ENCODE measurements at places on chromosomes 7 and 10.

GRCh38 chr10:69107176-69107490 is 16.8 kb upstream of the VPS26A start:
- DNase-seq = no peak

- no peak for DNase-seq
These were observed 109.8 kb upstream of the NOBOX start for GRCh38 chr7:144513334-144513733.

DNA sequence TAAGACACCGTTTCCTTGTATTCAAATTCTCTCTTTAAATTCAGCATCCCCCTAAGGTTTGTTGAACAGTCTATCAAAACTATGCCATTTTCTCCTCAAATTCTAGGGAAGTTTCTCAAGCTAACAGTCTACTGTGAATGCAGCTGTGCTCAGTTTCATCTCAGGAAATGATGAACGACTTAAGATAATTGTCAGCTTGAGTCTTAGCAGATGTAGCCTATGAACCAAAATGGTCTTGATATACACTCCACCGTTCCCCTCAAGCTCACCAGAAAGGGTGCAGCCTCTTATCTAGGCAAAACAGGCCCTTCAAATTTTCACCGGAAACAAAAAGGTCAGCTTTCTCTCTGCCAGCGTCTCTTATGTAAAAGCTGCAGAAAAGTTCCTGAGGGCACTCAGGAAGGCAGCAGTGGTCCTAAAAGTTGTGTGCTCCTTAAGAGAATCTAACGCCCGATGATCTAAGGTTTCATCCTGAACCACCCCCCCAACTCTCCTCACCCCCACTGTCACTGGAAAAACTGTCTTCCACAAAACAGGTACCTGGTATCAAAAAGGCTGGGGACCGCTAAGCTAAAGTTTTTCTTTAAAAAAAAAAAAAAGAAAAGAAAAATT is 2.1 kb downstream of the DNAJC9 start:
- DNase-seq = no peak

GRCh38 chr10:125599194-125599593 is 83.8 kb downstream of the TEX36 start:
- DNase-seq = no peak

GRCh38 chr7:69878015-69878414 is 279.7 kb downstream of the AUTS2 start:
- DNase-seq = no peak

GRCh38 chr10:113063043-113063967 is 113.3 kb downstream of the TCF7L2 start:
- no peak for DNase-seq

GRCh38 chr7:38753347-38753746 is 122.2 kb upstream of the AMPH start:
- DNase-seq = no peak

DNA sequence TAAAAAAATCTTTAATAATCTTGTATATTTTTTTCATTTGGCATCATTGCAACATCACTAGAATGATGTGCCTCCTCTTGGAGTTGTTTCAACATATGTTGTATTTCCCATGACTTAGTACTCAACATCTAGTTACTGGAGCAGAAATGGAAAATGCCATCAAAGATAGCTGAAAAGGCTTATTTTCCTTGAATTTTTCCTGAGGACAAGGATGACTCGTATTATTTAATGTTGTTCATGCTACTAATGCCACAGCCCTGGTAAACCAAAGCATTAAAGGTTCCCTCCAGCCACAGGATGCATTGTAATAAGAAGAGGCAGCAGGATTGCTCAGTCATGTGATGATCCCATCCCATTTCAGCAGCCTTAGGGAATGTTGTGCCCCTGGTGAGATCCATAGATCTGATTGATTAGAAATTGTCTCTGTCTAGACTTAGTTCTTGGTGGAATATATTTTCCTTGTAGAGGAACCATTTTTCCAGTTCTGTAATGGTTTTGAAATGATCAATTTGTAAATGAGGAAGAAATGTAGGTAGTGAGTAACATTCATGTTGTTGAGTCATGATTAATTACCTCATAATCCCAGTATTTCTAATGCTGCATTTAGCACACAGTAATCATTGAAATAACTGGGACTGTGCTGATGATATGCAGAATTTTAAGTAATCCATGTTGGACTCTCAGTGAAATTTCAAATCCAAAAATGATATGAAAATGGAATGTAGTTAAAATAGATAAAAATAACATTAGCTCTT is 91.3 kb upstream of the SMIM30 start:
- no peak for DNase-seq

GRCh38 chr7:121544726-121545125 is 148.6 kb upstream of the FAM3C start:
- DNase-seq = peak; percentile 29

DNA sequence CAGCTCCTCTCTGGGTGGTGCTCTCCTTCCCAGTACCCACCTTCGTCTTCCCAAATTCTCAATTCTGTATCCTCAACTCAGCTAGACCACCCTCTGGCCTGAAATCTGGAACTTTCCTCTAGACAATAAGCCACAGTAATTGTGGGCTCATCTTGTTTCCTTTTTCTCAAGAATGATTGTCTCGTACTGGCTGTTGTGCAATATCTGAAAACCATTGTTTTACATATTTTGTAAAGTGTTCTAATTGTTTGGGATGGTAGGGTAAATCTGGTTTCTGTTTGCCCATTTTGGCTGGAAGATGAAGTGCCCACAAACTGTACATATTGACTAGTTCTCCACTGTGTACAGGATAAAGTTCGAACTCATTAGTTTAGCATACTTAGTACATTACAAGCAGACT is 11.3 kb upstream of the NOBOX start:
- no peak for DNase-seq

- DNase-seq = no peak
These were observed 13.5 kb downstream of the CREM start for GRCh38 chr10:35140126-35140525.

DNA sequence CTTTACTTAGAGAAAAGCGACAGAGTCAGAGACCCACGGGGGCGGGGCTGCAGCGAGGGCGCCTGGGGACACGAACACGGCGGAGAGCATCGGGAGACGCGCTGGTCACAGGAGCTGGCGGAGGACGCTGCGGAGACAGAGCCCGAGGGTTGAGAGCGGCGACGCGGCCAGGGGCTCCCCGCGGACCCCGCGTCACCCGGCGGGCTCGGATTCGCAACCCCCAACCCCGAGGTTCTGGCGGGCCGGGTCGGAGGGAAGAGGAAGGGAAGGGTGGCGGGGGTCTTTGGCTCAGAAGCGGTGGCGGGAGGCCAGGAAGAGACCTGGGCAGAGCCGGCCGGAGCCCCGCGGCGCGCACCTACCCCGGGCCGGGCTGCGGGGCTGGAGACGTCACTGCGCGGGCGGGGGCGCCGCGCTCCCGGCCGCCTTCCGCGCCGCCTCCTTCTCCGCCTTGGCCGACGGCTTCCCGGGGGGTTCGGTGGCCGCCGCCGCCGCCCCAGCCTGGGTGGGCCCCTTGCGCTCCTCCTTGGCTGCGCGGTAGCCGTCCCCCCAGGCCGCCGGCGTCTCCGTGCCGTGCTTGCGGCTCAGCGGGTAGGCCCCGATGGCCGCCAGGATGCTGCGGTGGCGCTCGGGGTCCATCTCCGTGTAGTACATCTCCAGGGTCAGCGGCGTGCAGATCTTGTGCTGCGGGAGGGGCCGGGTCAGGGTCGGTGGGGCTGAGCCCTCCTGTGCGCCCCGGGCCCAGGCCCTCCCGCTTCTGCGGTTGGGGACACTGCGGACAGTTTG is 11.1 kb downstream of the CALY start:
- no peak for DNase-seq

DNA sequence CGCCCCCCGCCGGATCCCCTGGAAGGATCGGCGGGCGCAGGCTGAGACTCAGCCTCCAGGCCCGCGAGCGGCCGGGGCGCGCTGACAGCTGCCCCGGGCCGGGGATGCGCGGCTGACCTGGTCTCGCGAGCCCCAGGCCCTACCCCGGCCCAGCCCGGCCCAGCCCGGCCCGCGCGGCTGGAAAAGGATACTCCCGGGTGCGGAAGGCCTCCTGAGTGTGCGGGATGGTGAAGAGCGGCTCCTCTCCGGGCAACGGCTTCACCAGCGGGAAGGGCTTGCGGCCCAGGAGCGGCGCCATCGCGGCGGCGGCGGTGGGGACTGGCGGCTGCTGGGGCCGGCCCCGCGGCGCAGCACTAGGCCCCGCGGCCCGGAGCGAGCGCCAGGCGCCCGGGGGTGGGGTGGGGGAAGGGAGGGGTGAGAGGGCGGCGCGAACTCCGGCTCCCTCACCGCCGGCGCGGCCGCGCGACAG is 423 bp downstream of the BAZ1B start:
- DNase-seq = no peak

- DNase-seq = no peak
These were observed 111.4 kb downstream of the ST7 start for GRCh38 chr7:117064688-117065087.

DNA sequence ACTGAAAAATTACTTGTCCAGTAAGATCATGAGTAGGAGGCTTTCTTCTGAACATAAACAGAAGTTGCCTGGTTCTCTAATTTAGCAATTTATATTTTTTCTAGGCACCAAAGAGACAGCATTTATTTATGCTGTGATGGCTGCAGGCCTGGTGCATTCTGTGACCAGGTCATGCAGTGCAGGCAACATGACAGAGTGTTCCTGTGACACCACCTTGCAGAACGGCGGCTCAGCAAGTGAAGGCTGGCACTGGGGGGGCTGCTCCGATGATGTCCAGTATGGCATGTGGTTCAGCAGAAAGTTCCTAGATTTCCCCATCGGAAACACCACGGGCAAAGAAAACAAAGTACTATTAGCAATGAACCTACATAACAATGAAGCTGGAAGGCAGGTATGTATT is 2.8 kb downstream of the WNT16 start:
- no peak for DNase-seq

DNA sequence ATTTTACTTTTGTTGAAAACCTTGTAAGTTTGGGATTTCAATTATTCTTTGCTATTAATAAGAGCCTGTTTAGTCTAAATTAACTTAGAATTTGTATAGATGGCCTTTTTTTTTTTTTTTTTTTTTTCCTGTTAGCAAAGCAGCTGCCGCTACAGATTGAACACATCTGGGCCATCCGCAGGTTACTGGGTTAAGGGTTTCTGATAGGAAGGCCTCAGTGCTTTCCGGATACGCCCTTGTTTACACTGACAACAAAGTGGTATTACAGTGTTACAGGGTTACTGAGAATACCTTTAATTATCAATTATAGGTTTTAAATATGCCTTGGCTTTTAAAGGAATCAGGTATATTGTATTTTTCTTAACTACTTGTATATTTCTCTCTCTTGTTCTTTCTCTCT is 76.8 kb downstream of the PTN start:
- no peak for DNase-seq

DNA sequence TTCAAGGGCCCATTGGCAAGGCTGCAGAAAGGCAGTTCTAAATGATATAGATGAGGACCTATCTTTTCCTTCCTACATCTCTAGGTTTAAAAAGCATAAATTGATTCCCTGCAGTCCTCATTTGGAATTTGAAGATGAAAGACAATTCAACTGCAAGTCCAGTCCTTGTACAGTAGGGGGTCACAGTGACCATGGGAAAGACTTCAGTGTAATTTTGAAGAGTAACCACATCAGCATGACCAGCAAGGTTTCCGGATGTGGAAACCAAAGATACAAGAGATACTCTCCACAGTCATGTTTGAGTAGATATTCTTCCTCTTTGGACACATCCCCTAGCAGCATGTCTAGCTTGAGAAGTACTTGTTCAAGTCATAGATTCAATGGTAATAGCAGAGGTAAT is 539.3 kb upstream of the TEX47 start:
- no peak for DNase-seq

DNA sequence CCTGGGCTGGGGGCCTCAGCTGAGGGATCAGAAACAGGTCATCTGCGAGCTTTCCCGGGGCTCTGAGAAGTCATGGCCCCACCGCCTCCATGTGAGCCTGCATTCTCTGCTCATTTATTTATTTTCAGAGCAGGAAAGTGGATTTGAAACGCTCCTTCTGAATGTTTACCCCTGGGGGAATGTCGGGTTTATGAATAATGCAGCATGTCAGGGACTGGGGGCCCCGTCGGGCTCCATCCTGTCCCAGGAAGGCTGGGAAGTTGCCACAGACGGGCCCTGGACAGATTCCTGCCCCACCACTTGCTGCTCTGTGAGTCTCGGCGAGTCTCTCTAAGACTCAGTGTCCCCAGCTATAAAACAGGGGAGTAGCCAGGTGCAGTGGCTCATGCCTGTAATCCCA is 11.9 kb upstream of the GTF2IRD1 start:
- no peak for DNase-seq

DNA sequence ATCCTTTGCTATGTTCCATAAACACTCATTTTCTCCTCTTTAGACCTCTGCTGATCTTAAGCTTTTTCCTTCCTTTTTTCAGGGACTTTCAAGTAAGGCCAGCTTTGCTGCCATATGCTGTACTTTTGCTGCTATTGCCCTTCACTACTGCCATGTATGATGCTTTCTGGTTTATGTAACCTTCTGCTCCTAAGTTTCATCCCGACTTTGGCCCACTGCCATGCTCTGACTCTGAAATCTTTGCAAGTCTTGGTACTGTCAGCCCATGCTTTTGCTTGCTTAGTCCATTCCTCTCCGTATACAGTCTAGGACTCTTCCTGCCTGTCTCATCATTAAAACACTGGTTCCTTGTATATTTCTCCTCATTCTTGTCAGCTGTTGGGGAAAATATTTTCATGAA is 152.4 kb downstream of the RNF133 start:
- DNase-seq = no peak

- no peak for DNase-seq
These were observed 89.3 kb upstream of the PDGFA start for GRCh38 chr7:608954-609353.

GRCh38 chr10:14652067-14652466 is 122.6 kb downstream of the FAM107B start:
- no peak for DNase-seq

DNA sequence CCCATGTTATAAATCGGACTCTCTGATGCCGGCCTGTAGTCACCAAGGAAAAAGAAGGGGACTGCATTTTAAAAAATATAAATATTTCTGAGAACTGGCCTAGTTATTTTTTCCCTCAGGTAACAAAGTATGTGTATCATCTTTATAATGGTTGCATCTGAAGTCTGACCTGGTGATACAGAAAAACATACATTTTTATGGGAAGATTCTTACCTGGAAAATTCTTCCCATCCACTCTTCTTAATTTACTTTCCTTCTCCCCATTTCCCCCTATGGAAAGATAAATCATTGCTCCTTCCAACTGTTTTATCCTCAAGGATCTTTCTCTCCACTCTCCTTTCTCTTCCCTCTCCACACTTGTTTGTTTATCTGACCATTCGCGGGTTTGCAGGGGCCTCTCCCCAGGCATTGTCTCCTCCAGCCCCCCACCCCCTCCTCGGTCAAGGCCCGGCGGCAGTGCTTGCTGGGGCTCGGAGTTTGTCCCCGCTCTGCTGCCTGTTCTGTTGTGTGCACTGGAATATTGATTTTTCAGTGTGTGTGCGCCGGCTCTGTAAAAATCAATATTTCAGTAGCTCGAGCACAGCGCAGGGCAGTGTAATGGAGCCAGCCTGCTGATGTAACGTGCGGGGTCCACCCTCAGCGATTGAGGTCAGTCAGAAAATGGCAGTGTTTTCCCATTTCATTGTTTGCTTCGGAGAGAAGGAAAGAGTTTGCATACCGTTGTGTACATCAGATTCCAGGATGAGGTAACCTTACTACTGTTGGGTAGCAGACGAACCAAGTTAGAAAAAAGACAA is 199.5 kb upstream of the NFE2L3 start:
- DNase-seq = no peak

Data from left renal pelvis (tissue), 4 donors.